ENCODE measurements at places on chromosomes 7 and 10.

DNA sequence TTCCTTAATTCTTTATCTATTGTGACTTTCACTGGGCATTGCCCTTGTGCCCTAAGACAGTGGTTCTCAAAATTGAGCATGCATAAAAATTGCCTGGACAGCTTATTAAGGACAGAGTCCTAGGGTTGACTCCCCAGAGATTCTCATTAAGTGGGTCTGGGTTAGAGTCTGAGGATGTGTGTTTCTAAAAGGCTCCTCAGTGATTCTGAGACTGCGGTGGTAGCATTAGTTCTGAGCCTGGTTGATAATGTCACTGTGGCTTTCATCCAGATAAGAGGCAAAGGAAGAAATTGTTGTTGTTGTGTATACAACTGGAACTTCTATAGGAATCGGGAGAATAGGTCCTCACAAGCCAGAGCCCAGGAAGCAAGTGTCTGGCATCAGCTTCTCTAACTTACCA, 1.3 kb downstream of the IFIT2 start:
- no peak for DNase-seq

- DNase-seq: no peak
These were observed 66.1 kb downstream of the MCMBP start for GRCh38 chr10:119806334-119807130.

DNA sequence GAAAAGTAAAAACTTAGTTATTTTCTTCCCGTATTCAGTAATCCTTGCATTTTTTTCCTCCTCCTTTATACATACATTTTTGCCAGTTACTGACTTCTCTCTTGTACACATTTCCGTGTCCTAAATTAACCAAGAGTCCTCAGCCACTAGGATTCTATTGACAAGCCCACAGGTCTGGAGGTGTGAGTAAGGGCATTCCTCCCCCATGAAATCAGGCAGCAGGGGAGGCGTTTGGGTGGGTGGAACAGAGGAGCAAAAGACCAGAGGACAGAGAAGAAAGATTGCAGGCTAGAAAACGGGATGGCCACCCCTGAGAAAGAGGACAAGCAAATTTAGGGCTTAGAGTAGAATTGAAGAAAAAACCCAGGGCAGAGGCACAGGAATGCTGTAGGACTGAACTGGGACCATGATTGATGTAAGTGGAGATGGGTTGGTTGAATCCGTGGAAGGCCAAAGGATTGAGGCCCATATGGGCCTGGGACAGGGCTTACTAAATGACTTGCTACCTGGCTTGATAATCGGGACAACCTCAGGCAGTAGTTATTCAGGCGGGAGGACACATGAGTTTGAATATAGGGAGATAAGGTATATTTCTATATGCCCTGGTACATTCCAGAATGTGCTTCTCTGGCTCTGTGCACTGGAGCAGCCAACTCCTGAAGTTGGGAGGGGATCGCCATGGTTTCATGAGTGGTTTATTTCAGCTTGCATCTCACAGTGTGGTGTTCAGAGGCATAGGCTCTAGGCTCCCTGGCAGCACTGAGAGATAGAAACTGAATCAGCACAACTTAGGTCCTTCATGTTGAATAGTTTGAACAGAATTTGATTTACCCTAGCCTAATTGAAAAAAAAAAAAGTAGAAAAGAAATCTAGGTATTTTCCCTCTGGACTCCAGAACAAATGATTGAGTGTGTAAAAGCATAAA, 28.0 kb downstream of the IKZF1 start:
- no peak for DNase-seq

GRCh38 chr7:136070736-136071505, 93.8 kb upstream of the MTPN start:
- DNase-seq: no peak

DNA sequence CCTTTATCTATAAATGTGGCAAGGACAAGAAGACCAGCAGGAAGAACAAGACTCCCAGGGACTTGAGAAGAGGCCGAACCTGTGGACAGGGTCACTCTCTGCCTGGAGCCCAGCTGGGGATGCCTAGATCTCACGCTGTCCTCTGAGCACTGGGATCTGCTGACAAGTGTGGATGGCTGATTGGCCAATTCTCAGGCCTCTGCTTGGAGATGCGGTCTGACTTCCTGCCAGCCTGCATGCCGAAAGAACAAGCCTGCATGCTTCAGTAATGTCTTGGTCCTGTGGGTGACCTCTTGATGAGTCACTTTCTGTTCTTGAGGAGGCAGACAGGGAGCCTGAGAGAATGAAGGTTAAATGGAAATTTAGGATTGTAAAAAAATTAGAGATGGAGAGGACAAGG, 84.7 kb downstream of the TMEM178B start:
- DNase-seq: no peak

GRCh38 chr10:34254596-34254995, 560.5 kb downstream of the PARD3 start:
- no peak for DNase-seq

- no peak for DNase-seq
These were observed 141.8 kb downstream of the C7orf25 start for GRCh38 chr7:42770114-42770513.

DNA sequence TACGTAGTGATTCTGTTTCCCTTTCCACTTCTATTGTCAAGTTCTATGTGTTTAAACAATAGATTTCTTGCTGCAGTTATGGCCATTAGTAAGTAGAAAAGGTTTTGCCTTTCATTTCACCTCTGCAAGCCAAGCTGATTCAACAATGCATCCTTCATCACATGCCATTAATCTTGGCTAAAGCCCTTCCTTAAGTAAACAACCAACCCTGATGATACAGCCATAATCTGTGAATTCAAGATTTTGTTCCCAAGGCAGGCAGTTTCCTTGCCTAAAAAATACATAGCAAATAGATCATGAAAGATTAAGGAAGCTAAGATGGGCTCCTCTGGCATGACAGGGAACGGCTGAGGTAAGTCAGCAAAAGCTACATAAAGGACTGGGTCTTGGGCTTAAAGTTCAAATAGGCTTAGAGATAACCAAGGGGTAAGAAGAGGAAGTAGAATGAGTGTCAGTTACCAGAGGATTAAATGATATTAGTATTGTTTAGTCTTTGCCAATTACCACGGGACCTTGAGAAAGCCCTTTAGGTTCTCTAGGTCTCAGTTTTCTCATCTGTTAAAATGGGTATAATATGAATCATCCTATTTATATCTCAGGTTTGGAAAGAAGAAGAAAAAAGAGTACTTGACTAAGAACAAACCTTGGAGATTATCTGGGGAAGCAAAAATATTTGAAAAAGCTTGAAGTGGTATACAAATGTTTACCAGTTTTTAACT, 35.9 kb upstream of the ANK3 start:
- peak; percentile 72 for DNase-seq

GRCh38 chr10:79246606-79247275, 100.5 kb upstream of the PPIF start:
- DNase-seq: no peak

- no peak for DNase-seq
These were observed 20.5 kb downstream of the YKT6 start for GRCh38 chr7:44221231-44221791.

DNA sequence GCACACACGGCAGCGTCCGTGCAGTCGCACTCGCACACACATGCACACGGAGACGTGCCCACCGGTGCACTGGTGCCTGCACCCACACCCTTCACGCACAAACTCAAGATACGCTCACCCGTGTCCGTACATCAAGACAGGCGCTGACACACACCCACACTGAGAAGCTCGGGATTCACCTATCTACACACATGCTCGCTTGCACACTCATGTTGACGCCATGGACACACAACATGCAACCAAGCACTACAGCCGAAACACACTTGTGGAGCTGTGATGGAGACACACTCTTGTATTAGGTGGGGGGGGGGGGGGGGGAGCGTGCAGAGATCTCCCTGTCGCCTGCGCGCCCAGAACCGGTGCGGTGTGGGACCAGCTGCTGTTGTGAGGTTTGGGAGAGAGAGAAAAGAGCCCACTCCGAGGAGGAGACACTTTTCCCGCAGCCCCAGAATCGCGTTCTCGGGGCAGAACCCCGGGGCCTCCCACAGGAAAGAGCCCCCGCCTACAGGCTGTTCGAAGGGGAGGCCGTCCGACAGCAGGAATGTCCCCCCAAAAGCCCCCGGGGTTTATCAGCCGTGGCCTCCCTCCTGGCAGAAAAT, 605 bp upstream of the NFKB2 start:
- DNase-seq: peak; percentile 57

DNA sequence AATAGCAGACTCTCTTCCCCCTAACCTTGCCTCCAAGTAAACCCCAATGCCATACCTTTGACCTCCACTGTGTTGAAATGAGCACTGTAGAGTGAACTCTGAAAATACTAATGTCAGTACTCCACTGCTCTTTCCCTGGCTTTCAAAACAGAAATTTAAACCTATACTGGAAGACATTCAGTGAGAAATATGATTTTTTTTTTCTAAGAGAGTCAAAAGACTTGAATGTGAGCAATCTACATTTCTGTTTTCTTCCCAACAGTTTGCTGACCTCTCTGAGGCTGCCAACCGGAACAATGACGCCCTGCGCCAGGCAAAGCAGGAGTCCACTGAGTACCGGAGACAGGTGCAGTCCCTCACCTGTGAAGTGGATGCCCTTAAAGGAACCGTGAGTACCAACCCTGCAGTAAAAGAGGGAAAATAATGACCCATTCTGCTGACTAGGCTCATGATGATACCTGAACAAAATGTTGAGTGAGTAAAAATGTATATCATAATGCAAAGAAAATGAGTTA, 6.4 kb downstream of the VIM start:
- DNase-seq: no peak

GRCh38 chr10:125232841-125233240, 72.5 kb upstream of the CTBP2 start:
- DNase-seq: no peak

- no peak for DNase-seq
These were observed 104.4 kb upstream of the ADARB2 start for GRCh38 chr10:1841759-1842158.

- DNase-seq: no peak
These were observed 1158.5 kb upstream of the C7orf33 start for GRCh38 chr7:147432079-147432478.

- DNase-seq: no peak
These were observed 49.9 kb upstream of the RELN start for GRCh38 chr7:104039363-104039762.

- DNase-seq: no peak
These were observed 21.9 kb downstream of the ERLIN1 start for GRCh38 chr10:100163704-100164621.

DNA sequence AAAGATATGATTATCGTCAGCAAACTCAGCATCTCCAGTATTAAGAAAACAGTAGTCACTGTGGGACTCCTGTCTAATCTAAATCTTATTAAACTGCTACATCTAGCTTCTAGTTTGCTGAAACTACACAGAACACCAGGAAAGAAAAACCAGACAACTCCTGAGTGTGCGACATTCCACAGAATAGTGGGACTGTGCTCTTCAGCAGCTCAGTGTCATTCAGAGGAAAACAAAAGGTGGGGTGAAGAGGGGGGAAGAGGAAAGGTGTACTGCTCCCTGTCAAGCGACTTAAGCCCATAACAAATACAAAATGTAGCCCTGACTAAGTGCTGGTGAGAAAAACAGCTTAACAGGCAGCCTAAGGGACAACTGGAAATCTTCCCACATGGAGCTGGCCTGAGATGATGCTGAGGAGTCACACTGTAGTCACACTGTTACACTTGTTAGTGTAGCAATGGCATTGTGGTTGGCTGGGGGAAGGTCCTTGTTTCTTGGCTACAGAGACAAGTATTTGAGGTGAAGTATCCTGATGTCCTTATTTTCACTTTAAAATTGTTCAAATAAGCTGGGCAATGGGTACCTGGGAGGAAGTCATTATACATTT, 135.5 kb downstream of the USP6NL start:
- DNase-seq: no peak

GRCh38 chr10:104688251-104689042, 47.4 kb downstream of the SORCS3 start:
- DNase-seq: no peak

- DNase-seq: no peak
These were observed 337.3 kb upstream of the GHITM start for GRCh38 chr10:83801983-83802382.

DNA sequence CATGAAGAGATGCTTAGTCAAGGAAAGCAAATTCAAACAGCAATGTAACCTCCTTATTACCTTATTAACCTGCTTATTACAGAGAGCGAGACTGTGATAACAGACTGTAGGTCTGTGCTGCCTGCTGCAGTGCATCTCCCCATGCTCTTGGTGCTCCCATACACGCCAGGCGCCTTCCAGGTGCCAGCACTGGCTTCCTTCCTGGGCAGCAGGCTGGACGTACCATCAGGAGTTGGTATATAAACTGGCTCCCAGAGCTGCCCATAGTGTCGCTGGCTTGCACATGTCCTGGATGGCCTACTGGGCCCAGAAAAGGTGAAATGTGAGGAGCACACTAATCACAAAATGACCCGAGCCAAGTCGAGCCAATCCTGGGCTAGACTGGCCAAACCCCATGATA, 13.5 kb downstream of the ATP6V0E2 start:
- DNase-seq: no peak

DNA sequence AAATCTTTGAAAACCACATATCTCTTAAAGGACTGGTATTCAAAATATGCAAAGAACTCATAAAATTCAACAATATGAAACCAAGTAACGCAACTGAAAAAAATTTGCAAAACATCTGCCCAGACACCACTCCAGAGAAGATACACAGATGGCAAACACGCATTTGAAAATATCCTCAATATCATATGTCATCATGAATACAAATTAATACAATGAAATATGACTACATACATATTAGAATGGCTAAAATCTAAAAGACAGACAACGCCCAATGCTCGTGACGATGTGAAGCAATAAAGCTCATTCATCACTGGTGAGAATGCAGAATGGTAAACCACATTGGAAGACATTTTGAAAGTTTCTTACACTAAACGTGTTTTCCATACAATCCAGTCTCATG, 770.1 kb upstream of the CELF2 start:
- DNase-seq: no peak

DNA sequence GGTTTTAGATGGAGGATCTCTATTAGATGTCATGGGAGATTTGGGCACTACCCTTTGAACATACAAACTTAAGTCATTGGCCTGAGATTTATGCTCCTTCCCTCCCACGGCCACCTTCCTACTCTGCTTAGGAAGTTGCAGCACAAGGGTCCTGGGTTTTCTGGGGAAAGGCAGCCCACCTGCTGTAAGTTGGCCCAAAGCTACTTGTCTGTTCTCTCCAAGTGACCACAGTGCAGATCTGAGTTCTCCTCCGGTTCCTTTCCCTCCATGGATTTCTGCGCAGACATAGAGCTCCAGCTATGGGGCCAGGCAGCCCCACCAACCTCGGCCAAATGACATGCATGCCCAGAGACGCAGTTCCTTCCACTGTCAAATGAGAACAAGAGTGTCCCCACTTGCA, 12.8 kb upstream of the C10orf53 start:
- DNase-seq: no peak

Measured in HAP-1 (cell line).